ENCODE measurements at places on chromosomes 7 and 10.
A peak's percentile ranks its signal among the peaks of the same experiment; 100 is the strongest.

- DNase-seq: no peak
Observed at GRCh38 chr7:3067193-3067592, 23.5 kb upstream of the CARD11 start.

DNA sequence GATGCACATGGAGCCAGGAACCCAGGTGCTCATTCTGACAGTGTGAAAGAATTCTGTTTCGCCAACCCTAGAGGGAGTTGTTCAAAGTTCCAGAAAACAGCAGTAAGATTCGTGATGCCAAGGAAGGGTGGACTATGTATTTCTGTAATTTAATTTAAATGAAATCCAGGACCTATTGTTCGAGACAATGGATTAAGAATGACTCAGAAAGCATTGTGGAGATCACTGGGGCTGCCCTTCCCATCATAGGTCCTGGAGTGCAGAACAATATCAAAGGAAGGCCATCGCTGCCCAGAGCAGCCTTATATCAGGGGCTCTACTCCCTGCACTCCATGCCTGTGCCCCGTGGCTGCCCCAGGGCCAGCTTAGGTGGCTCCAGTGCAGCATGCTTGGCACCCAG, 32.1 kb upstream of the CALD1 start:
- no peak for DNase-seq

GRCh38 chr10:121312587-121312986, 285.7 kb downstream of the FGFR2 start:
- no peak for DNase-seq

DNA sequence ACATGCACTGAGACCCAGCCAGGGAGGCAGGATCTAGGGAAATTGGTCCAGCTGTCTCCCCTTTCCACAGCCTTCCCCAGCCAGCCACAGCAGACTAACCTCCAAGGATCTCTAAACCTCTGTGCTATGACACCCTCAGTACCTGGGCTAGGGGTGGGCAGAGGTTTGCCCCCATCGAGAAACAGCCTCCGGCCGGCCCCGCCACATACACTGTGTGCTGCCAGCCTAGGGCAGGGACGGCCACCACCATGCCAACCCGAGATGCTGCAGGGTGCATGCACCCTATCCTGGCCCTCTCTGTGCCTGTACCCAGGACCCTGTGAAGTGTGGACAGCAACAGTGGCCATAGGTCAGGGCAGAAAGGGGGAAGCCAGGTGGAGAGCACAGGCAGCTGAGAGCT, 58.1 kb downstream of the PARP12 start:
- no peak for DNase-seq

GRCh38 chr10:128048819-128049210, 77.4 kb downstream of the MKI67 start:
- DNase-seq: no peak

DNA sequence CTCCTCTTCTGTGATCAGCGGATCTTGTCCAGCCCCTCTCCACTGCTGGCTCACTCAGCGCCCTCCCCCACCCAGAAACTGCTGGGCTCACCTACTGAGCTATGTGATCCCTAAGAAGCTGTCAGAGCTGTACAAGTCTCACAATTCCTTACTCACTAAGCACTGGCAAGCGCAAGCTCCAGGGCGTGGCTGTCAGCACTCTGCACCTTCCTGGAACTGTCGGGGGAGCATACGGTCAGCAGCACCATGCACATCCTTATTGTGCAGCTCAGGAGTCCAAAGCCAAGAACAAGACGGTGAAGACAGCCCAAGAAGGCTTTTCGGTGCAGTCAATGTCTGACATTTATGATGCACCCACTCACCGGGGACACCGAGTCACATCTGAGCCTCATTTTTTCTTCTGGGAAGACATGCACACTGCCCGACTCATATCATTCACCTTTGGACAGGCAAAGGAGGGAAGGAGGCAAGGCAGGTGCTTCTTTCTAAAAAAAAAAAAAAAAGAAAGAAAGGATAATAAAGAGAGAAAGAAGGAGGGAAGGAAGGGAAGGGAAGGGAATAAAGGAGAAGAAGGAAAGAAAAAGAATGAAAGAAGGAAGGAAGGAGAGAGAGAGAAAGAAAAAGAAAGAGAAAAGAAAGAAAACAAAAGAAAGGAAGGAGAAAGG, 56.3 kb downstream of the ASB13 start:
- no peak for DNase-seq

GRCh38 chr10:89360157-89360556, 17.7 kb upstream of the IFIT1B start:
- no peak for DNase-seq

DNA sequence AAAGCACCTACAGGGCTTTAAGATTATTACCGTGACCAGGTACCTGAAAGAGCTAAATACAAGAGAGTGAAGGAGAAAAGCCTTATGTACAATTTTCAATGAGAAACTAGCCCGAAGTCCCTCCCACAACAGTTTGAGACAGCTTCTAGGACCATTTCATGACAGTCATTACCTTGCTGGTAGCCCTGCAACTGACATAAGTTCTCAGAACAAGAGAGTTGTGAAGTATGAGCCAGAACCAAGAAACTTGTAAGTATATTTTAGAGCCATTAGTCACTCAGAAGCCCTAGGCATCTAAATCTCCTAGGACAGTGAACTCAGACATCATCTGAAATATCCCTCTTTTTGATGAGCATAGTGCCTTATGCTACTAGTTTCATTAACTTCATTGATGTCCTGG, 792.1 kb downstream of the GRM8 start:
- DNase-seq: no peak

- DNase-seq: no peak
Observed at GRCh38 chr7:12570168-12570533, 369 bp upstream of the SCIN start.

GRCh38 chr10:18607503-18608378, 43.6 kb downstream of the NSUN6 start:
- DNase-seq: no peak

DNA sequence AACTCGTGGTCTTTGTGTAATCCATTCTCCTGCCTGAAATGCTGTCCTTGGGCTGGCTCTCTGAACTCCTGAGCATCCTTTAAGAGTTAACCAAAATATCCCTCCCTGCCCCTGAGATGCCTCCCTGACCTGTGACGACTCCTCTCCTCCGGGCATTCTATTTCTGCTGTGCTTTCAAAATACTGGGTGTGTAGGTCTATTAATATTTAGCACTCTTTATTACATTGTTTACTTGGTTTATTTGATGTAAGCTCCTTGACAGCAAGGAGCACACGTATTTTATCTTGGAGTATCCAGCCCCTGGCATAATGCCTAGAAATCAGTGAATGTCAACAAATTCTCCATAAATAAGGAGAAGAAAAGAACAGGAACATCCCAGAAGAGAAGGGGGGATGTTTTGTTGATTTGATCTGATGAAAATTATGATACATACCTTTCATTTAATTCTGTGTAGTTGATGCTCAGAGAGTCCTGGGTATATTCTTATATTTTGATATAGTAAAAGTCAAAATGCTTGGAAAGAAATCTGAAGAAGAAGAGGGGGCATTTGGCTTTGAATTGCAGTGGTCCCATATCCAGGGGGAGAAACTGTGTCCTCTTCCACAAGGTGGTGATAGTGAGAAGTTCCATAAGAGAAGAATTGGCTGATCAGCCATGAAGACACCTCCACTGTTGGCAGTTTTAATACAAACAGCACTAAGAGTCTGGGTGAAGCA, 107.7 kb upstream of the MPP7 start:
- DNase-seq: no peak

GRCh38 chr7:5200561-5201235, 10.7 kb downstream of the WIPI2 start:
- DNase-seq: no peak

DNA sequence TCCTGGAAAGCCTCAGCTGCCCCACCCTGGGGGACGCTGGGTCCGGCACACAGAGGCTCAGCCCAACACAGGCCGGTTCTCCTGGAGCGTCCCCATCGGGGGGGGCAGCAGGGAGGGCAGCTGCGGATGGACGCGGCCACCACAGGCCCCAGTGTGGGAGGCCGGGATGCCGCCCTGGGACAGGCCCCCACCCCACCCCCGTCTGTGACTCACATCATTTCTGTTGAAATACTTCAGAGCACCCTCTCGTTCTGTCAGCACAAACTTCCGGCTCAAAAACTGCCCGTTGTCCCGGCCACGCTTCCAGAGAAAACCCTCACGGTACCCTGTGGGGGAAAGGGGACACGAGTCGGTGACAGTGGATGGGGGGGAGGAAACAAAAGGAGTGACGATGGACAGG, 28.5 kb downstream of the GET4 start:
- no peak for DNase-seq

- no peak for DNase-seq
Observed at GRCh38 chr7:144410441-144410840, 6.9 kb upstream of the NOBOX start.

DNA sequence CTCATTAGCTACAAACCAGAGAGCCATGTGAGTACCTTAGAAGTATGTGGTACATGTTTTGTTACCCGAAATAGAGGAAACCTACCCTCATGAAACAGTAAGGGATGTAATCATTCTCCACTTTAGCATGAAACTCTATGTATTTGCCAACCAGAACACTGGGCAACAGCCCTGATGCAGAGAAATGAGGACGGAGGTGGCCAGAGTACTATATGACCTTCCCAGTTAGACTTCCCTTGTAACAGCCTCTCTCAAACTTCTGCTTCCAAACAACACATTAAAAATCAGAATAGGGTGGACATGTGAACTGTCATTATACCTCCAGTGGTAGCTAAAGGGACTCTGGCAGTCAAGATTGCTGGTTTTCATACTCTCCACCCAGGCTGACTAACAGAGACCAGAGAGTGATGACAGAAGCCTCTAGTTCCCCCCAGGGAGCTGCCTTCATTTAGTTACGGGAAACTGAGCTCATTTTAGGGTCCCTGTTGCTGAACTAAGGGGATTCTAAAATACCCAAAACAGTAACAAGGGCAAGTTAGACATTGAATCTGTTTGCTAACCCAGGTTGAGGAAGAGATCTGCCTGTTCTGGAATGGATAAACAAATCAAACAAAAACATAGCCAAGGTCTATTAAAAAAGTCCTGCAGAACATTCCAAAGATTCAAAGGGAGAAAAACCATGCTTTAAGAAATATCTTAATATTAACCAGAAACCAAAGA, 83.1 kb downstream of the VPS41 start:
- DNase-seq: no peak

GRCh38 chr7:95476072-95476847, 9.5 kb upstream of the ASB4 start:
- no peak for DNase-seq

GRCh38 chr10:128150045-128150493, 23.8 kb upstream of the MKI67 start:
- DNase-seq: peak; percentile 87

GRCh38 chr10:24744946-24745345, 21.3 kb upstream of the ARHGAP21 start:
- DNase-seq: no peak

- no peak for DNase-seq
Observed at GRCh38 chr7:26626687-26627086, 237.7 kb downstream of the SKAP2 start.

DNA sequence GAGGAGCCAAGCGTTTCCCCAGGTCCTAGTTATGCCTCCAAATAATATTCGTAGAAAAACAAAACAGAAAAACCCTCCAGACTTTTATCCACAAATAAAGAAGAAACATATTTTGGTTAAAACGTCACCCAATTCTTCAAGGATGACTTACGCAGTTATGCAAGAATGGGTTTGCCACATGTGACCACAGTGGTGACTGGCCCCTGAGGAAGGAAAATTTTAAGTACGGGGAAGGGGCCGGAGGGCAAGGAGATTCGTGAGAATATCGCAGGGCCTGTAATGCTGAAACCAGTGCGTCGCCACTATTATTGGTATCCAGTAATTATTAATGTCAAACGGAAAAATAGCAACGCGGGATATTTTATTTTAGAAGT, 537 bp upstream of the MRPS24 start:
- no peak for DNase-seq

GRCh38 chr7:31602041-31602625, 84.9 kb upstream of the PPP1R17 start:
- DNase-seq: no peak

DNA sequence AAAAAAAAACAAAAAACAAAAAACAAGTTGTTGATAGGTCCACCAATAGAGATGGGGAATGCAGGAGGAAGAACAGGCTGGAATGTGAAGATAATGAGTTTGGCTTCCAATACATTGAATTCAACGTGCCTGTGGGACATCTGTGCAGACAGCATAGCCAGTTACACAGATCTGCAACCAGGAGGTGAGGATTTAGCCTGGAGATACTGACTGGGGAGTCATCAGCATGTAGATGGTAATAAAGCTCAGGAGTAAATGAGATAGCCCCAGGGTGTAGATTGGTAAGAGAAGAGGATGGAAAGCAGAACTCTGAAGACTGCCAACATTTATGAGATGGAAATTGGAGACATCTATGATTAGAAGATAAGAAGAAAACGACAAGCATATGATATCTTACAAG, 4.7 kb upstream of the TRIM8 start:
- no peak for DNase-seq

DNA sequence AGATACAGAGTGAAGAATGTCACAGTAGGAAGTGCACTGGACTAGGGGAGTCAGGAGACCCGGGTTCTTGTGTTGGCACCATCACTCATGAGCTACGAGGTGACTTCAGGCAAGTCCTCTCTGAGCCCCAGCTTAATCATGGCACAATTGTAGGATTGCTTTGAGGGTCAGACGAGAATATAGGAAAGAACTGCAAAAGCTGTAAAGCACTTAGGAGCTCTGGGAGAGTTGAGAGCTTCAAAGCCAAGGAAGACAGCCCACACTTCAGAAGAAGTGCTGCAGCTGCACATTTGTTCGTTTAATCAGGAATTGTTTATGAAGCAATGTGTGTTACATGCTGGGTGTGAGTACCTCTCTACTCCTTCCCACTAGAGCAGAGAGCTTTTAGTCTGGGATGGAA, 4.4 kb downstream of the FBH1 start:
- no peak for DNase-seq

DNA sequence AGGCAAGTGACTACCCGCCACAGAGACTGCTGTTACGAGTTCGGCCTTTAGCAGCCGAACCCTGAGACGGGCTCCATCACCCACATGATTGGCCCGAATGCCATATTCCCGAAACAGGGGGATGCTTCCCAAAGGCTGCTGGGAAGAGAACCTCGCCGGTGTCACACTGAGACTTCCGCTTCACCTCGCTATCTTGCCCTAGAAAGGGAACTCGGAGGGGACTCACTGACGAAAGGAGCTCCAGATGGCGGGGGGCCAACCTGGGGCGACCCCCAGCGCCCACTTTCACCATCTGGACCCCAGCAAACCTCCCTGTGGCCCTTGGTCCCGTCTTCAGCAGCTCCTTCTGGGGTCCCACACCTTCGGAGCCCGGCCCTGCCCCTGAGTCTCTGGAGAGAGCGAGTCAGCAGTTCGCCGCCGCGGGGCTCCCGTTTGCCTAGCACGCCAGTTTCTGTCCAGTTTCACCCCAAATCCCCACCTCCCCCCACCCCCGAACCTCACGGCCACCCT, 529 bp downstream of the HPS1 start:
- DNase-seq: no peak

- no peak for DNase-seq
Observed at GRCh38 chr7:44046321-44047061, 2.0 kb downstream of the DBNL start.

GRCh38 chr10:90779548-90779947, 78.3 kb downstream of the HTR7 start:
- no peak for DNase-seq

- DNase-seq: no peak
Observed at GRCh38 chr7:89042940-89043339, 247.4 kb upstream of the TEX47 start.

Data from WERI-Rb-1 (cell line).